ENCODE measurements at places on chromosomes 2 and 18. TPM values are rescaled to one million over a fixed set of nuclear protein-coding genes. Genes with fewer than 3 reads are reported as not detected.

The SCYGR2 gene
- total RNA-seq, result not detected

The SMC6 gene
- total RNA-seq, result 15.7 TPM

The ZNF396 gene
- total RNA-seq, result 1.2 TPM

The MYCN gene
- total RNA-seq, result not detected

The SPATA3 gene
- not detected for total RNA-seq

The SERPINB4 gene
- total RNA-seq, result not detected

The GLI2 gene
- total RNA-seq, result 0.08 TPM

GRCh38 chr2:144261336-144261735 is 258.6 kb downstream of the ZEB2 start:
- H3K27ac ChIP-seq, result no peak overlapping the region
- H3K27me3 ChIP-seq, result no peaks in the 10 kb centered on the region
- DNase-seq, result no peak
- no peaks in the 10 kb centered on the region for H3K4me1 ChIP-seq

DNA sequence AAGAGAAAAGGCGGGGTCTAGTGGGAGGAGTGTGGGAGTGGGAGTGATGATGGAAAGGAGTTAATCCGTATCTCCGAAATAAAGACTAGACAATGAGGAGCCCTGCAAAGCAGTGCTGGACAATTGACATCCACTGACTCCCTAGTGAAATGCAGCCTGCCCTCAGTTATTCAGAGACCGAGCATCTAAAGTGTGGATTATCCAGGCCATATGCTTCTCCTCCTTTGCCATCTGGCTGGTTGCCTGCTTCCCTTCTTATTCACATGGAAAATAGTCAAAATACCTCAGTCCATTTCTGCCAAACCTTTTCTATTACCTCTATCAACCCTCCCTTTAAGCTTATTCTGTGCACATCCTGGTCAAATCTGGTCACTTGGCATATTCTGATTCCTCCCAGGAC is 288.8 kb upstream of the SIX3 start:
- no peaks in the 10 kb centered on the region for H3K36me3 ChIP-seq
- DNase-seq, result no peak

DNA sequence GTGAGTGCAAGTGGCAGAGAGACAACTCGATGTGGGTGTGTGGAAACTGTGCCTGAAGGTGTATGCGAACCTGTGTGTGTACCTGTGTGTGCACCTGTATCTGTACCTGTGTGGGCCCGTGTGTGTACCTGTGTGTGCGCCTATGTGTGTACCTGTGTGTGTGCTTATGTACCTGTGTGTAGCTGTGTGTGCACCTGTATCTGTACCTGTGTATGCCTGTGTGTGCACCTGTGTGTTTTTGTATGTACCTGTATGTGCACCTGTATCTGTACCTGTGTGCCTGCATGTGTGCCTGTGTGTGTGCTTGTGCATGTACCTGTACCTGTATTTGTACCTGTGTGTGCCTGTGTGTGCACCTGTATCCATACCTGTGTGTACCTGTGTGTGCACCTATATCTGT is 150.6 kb downstream of the MYT1L start:
- no peak overlapping the region for H3K4me3 ChIP-seq
- no peaks in the 10 kb centered on the region for H3K4me1 ChIP-seq
- H3K27ac ChIP-seq, result no peak overlapping the region
- no peaks in the 10 kb centered on the region for H3K36me3 ChIP-seq
- no peaks in the 10 kb centered on the region for H3K27me3 ChIP-seq

- no peaks in the 10 kb centered on the region for H3K4me1 ChIP-seq
- H3K27ac ChIP-seq, result no peak overlapping the region
- no peaks in the 10 kb centered on the region for H3K36me3 ChIP-seq
Measured at GRCh38 chr2:173204316-173204715, 128.7 kb downstream of the MAP3K20 start.

DNA sequence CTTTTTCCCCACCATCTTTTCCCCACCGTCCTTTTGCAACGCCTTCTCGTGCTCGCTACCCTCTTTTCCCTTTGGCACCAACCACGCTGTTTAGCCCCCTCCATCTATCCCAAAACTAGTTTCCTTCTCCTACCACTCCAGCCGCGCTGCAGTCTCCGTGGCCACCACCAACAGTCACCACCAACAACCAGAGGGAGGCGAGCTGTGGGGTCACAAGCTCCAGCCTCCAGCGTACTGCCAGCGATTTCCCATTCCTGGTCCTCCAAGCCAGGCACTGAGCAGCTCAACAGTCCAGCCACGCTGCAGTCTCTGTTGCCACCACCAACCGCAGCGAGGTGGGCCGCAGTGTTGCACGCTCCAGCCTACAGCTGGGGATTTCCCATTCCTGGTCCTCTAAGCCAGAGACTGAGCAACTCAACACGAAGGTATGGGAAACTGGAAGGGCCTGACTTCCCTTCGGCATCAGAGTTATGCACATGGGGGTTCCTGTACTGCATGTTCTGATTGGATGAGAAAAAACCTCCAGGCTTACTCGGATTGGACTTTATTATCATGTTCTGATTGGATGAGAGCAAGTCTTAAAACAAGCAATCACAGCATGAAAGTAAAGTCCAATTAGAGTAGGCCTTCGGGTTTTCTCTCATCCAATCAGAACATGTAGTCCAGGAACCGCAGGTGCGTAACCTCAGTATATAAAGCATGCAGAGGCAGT is 42.3 kb upstream of the IMP4 start:
- H3K27ac ChIP-seq, result no peak overlapping the region
- no peaks in the 10 kb centered on the region for H3K36me3 ChIP-seq
- DNase-seq, result no peak
- no peak overlapping the region for H3K4me3 ChIP-seq

DNA sequence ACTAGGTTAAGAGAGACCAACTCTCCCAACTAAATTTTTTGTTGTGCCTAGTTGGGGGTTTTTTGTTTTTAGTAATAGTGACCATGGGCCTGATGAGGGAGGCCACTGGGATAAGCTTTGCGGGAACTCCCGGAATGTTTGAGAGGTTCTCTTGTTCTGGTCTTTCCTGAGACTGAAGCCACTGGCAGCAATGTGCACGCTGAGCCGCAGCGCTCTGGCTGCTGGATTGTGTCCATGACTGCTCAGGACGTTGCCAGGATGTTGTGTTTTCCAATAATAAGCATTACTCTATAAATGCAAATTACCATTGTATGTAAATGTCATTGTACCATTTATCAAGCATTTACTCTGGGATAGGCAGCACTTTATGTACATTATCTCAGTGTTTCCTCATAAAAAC is 126.1 kb downstream of the GALNT1 start:
- no peaks in the 10 kb centered on the region for H3K4me1 ChIP-seq
- DNase-seq, result no peak
- H3K4me3 ChIP-seq, result no peak overlapping the region
- H3K27ac ChIP-seq, result no peak overlapping the region
- no peaks in the 10 kb centered on the region for H3K27me3 ChIP-seq
- no peaks in the 10 kb centered on the region for H3K36me3 ChIP-seq

- no peaks in the 10 kb centered on the region for H3K36me3 ChIP-seq
- no peak overlapping the region for H3K27ac ChIP-seq
- no peak overlapping the region for H3K4me3 ChIP-seq
- DNase-seq, result no peak
Measured at GRCh38 chr2:115083225-115083624, 640.8 kb downstream of the DPP10 start.

DNA sequence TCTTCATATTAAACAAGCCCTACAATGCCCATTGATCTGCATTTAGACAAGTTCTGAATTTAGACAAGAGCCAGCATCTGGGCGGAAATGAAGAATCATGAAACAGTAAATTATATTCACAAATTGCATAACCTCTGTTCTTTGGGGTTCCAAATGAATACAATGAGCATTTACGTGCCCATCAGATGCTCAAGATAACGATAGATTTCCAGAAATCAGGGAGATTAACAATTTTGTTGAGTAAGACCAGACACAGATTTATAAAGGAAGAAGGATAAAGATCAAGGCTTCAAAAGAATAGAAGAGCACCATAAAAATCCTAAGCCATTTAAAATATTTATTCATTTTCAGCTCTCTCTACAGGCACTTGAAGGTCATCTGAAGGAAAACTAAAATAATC is 59.7 kb upstream of the CDH20 start:
- no peak for DNase-seq
- no peaks in the 10 kb centered on the region for H3K4me1 ChIP-seq
- no peaks in the 10 kb centered on the region for H3K36me3 ChIP-seq
- H3K27ac ChIP-seq, result no peak overlapping the region
- H3K27me3 ChIP-seq, result no peaks in the 10 kb centered on the region

DNA sequence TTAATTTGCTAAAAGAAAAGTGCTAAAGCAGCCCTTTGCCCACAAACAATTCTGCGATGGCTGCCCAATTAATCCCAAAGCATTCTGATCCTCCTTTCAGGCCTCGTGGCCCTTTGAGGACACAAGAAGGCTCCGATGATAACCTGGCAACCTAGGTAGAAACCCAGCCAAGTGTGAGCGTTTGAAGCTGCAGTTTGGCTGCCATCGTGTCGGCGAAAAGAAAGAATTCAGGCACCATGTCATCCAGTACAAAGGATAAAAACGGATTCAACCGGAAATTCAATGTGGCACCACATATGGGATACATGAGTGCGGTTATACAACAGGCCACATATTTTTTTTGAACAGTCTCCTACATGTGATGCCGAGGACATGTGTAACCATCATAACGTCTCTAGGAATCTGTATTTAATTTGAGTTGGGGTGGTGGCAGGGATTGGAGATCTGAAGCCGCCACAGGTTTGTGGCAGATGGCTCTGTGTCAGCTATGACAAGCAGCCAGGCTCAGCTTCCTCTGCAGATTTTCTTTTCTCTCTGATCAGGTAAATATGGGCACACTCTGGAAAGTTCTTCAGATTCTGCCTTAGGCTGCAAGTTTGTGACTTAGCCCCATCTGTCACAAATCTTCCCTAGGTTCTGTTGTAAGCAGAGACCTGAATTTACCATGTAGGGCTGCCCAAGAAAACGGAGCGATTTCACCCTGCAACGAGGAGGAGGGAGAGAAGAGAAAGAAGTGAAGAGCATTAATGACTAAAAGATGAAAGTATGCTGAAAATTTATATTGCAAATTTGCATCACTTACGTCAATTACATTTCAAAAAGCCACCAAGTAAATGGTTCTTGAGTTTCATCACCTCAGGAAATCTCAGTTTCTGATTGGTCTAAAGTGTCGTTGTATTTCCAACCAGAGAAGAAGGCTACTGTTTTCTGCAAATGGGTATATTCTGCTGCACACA is 573.2 kb downstream of the ZEB2 start:
- H3K4me1 ChIP-seq, result no peaks in the 10 kb centered on the region
- H3K27me3 ChIP-seq, result no peaks in the 10 kb centered on the region
- H3K36me3 ChIP-seq, result peaks cover 3% of the 10 kb centered on the region

GRCh38 chr2:166239548-166239947 is 111.7 kb upstream of the SCN1A start:
- no peak overlapping the region for H3K4me3 ChIP-seq
- peaks cover 7% of the 10 kb centered on the region for H3K4me1 ChIP-seq
- no peak overlapping the region for H3K27ac ChIP-seq
- no peaks in the 10 kb centered on the region for H3K27me3 ChIP-seq

DNA sequence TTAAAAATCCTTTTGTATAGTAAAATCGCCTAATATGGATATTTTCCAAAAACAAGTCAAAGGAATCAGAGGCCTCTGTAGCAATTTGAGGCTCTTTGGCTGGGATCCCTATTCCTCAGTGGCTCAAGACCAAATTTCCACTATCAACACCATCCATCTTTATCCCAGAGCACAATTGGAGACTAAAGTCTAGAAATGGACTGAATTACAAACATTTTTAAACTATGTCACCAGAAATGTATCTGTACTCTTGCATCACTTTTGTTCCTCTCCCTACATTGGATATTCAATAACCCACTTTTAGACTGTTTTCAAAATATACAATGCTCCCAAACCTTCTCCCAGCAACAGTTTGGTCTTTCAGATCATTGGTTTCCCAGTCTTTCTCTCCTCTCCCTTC is 140.4 kb upstream of the KLHL29 start:
- no peak overlapping the region for H3K4me3 ChIP-seq
- H3K36me3 ChIP-seq, result no peaks in the 10 kb centered on the region

DNA sequence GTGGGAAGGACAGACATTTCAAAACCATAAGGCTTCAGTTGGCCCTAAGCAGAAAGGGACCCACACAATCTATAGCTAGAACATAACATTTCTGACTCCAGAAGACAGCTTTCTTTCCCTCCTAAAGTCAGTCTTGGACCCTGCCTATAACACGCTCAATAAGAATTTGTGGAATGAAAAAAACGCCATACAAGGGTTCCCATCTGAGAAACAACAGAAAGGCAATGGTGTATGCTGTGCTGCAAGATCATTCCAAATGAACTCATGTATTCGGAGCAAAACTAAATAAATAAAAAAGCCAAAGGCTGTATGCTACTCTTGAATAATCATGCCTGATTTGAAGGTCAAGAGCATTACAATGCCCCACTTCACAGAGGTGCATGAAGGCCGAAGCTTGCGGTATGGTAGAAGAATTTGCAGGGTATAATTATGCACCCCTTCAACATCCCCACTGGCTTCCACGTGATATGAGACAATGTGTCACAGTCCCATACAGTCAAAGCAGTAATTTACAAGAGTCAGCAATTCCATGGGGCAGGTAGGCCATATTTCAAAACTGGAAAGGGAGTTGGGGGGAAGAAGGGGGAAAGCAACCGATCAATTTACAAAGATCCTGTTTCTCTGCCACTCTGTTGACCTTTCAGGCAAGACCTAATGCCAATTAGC is 61.4 kb upstream of the SLC14A2 start:
- no peaks in the 10 kb centered on the region for H3K4me1 ChIP-seq
- DNase-seq, result no peak
- no peaks in the 10 kb centered on the region for H3K36me3 ChIP-seq
- H3K4me3 ChIP-seq, result no peak overlapping the region
- H3K27me3 ChIP-seq, result no peaks in the 10 kb centered on the region

DNA sequence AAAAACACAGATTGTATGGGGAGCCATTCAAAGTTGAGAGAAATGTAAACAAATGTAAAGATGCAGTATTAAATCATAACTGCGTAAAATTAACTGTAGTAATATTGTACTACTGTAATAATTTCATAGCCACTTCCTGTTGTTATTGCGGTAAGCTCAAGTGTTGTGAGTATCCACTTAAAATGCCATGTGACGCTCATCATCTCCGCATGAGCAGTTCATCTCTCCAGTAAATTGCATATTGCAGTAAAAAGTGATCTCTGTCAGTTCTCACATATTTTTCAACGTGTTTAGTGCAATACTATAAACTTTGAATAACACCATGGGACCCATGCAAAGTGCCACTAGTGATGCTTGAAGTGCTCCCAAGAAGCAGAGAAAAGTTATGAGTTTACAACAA is 41.8 kb upstream of the SP3 start:
- no peaks in the 10 kb centered on the region for H3K27me3 ChIP-seq
- no peak overlapping the region for H3K27ac ChIP-seq
- H3K4me3 ChIP-seq, result no peak overlapping the region
- peaks cover 21% of the 10 kb centered on the region for H3K4me1 ChIP-seq
- no peaks in the 10 kb centered on the region for H3K36me3 ChIP-seq

Data from liver (tissue), 10 donors.